ENCODE measurements at places on chromosomes 11 and 22.

DNA sequence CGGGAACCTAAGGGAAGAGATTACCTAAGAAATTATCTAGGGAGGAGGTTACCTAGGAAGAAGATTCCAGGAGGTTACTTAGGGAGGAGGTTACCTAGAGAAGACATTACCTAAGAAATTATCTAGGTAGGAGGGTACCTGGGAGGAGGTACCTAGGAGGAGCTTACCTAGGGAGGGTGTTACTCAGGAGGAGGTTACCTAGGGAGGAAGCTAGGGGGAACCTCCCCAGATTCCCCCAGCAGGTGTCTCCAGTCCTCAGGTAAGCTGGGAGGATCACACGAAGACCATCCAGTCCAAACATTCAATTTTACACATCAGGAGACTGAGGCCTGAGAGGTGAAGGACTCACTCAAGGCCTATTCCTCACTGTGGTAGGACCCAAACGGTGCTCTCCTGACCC, 482.8 kb downstream of the TBC1D22A start:
- DNase-seq = no peak

DNA sequence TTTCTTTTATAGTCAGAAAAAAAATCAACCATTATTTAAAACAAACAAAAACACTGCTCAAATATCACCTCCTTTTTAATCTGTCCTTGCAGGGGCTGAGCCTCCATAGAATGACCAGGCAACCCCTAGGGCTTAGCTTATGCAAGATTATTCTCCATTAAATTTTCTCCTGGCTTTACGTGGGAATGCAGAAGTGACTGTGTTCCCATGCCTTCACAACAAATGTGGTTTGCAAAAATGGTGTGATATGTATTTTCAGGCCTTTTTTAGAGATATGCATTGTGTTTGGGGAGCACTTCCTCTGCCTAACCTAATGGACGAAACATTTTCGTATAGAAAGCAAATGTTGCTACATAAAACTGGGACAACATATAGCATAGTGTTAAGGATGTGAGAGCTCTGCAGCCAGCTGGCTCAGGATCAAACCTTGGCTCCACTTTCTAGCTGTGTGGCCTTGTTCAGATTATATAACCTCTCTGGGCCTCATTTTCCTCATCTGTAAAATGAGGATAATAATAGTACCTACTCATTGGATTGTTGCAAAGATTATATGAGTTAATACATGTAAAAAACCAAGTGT, 82.6 kb downstream of the PARVA start:
- no peak for DNase-seq

DNA sequence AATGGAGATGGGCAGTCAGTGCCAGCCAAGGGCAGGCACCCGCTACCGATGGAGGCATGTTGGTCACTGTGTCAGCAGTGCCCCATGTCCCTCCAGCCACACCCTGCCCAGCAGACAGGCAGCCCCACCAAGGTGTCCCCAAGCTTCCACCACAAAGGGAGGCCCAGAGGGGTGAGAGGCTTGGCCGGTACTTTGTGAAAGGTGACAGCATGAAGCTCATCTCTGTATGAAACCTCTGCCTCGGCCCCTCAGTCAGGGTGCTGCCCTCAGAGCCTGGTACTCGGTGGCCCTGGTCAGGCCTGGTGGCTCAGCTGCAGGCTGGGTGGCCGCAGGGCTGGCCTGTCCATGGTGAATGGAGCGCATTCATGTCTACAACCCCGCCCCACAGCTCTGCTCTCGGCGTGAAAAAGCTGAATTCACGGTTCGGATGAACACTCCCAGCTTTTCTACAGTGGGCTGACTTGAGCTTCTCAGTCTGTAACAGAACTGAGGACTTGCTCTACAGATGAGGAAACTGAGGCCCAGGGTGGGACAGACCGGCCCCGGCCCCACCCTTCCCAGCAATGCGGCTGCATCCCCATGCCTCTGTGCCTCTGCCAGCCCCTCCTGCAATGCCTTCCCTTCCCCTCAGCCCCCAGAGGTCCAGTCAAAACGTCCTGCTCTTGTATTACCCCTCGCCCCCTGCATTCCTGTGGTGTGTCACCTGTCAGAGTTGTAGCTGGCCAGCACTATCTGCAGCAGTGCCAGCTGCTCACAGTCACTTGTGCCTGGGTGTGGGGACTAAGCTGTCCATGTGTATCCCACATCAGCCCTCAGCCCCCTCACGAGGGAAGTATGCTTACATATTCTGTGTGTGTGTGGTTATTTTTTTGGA, 27.7 kb downstream of the RSPH14 start:
- DNase-seq = no peak

DNA sequence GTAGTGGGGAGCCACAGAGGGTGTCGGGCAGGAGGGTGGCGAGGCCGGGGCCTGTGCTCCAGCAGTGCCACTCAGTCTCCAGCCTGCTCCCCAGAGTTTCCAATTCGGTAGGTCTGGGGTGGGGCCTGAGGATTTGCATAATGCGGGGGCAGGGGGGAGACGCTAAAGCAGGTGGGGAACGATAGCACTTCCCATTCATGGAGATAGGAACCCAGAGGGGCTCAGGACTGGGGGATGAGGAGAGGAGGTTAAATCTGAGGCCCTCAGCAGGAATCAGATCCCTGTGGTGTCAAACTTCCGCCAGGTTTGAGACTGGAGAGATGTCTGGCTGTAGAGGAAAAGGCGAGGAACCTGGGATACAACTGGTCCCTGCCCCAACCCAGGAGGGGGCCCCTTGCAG, 29.8 kb downstream of the WNT11 start:
- DNase-seq = no peak

DNA sequence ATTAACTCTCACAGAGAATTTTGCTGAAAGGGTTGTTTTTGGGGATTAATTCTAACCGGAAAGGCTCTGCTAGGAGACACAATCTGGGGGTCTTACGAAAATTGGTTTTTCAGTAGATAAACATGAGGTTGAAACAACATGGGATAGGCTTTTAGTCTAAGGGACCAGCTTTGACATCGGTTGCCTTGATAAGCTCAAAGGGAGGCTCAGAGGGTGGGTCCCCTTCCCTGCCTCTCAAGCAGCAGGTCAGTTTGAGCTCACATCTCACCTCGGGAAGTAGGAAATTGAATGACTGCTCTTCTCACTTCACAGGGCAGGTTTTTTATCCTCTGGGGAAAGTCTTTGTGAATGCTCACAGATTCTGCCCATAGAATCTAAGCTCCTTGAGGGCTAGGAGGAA, 70.2 kb upstream of the KIRREL3 start:
- DNase-seq = no peak

DNA sequence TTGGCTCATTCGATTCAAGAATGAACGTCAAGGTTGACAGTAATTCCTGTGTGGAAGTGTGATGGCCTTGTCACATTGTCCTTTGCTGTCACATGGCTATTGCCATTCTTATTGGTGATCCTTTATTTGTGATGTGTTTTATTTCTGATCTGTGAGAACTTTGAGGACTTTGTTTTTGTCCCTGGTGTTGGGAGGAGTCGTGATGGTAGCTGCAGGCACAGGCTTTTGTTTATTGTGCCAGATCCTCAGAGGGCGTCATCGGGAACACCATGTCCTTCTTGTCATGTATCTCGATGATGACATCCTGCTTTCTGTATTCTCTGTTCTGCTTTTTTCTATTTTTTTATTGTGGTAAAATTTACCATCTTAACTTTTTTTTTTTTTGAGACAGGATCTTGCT, 5.6 kb downstream of the PICK1 start:
- DNase-seq = no peak

DNA sequence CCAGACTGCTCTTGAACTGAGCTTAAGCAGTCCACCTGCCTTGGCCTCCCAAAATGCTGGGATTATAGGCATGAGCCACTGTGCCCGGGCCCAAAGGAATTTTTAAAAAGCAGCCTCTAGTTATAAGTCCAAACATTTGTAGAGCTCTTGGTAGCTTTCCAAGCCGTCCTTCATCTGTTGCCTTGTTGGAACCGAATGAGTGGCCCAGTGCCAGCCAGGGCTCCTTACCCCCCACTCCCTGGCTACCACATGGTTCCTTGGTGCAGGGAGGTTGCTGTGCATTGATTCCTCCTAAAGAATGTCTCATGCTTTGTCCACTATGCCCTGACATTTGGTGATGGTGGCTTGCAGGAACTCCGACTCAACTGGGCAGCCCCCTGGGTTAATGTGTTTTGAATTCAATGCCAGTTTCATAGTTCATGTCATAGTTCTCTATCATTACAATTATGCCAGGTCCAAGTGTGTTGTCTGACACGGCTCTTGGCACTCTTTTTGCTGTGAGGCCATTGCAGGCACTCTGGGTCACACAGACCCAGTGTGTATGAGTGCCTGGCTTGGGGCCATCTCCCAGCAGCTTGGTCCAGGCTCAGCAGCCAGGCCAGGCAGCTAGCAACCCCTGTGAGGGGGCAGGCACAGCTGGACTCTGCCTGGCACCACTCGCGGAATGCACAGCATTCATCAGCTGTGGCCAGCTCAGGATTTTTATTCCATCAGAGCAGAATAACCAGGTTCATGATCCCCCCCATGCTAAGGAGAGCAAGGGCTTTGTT, 13.3 kb upstream of the MICALL1 start:
- no peak for DNase-seq

GRCh38 chr11:75677909-75678308, 9.1 kb upstream of the MAP6 start:
- no peak for DNase-seq

DNA sequence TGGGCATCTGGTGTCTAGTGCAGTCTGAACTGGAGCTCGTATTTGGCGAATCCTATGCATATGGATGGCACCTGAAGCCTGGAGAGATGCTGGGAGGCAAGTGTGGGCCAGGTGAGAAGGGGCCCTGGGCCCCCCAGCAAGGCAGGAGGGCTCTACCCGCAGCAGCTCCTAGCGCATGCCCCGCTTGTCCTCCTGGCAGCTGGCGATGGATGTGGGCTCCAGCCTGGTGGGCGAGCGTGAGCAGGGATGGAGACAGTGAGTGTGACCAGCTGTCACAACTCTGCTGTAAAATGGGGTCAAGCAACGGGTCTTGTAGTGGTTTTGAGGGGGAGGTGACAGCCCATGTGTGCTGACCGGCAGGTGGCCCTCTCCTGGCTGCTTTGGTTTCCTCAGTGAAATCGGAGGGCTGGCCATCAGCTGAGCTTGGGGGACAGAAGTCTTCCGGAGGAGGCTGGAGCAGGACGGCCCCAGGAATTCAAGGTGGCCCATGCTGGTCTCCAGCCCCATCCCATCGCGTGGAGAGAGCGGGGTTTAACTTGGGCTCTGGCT, 12.0 kb downstream of the FRMD8 start:
- DNase-seq = no peak

GRCh38 chr11:66115638-66116301, 45.7 kb downstream of the PACS1 start:
- DNase-seq = no peak

DNA sequence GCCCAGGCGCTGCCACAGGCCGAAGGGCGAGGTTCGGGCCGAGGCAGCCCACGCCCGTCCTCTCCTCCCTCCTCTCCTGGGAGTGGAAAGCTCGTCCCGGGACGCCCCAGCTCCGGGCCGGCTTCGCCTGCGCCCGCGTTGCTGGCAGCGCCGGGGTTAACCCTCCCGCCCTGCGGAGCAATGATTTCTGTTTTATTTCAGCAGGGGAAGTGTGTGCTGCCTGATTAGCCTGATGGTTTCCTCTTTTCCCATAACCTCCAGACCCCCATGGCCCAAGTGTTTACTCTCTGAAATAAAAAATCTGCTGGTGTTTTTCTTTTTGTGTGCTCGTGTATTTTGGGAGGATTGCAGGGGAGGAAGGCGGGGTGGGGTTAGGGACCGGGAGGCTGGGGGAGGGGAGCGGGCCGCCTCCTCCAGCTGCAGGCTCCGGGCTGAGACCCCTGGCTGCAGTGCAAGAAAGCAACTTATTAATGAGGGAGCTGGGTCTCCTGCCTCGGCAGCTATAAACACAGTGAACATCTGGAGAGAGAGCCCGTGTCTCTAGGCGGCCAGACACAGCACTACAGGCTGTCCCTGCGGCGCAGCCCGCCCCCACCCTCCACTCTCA, 38.6 kb downstream of the ETS1 start:
- DNase-seq = no peak

DNA sequence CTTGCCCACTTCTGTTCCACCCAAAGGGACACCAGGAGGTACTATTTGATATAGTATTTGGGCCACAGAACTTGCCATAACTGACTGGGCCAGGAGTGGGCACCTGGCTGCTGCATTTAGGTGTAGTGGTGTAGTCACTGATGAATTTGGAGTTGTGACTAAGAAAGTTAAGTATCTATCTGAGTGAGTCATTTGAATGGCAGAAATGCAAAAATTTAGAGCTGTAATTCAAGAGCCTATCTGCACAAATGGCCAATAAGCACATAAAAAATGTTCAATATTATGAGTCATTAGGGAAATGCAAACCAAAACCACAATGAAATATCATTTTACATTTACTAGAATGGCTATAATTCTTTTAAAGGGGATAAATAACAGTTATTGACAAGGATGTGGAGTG, 14.7 kb downstream of the GLYATL2 start:
- DNase-seq = no peak

DNA sequence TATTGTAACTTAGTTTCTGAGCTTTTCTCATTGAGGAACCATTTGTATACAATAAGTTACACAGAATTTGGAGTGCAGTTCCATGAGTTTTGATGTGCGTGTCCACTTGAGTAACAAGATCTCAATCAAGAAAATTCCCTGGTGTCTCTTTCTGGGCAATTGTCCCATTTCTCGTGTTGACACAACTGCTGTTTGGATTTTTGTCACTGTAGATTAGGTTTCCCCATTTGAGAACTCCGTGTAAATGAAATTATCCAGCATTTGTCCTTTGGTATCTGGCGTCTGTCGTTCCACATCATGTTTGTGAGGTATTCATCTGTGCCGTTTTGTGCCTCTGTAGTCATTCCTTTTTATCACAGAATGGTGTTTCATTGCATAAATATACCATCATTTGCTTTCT, 547.0 kb downstream of the TBC1D22A start:
- no peak for DNase-seq

DNA sequence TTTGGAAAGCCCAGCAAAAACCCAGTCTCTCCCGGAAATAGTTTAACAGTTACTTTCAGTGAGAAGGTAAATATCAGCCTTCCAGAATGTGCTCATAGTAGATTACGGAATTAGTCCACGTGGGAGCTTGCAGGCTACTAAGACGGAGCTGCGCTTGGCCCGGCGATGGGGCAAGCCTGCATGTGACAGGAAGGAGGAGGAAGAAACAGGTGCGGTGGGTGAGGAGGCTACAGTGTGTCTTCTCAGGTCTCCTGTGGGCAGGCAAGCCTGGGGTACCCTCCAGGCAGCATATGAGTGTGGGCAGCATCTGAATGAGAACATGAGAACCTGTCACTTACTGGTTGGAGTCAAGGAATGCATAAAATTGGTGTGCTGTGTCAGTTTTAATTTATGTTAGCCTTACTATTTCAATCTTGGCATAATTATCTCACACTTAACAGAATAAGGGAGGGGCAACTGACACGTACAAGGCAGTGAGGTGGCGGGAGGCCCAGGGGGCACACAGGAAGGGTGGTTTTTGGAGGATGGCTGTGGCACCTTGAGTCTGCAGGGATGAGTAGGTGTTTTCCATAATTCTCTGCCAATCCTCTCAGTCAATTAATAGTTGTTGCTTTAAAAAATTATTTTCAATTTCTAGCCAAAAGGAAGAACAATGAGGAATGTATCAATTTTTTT, 35.7 kb downstream of the CLMP start:
- DNase-seq = no peak

GRCh38 chr11:128941573-128942271, 949 bp downstream of the TP53AIP1 start:
- no peak for DNase-seq

- DNase-seq = no peak
These were observed 28.0 kb downstream of the SWAP70 start for GRCh38 chr11:9691865-9692264.

- DNase-seq = no peak
These were observed 53.3 kb downstream of the TPBGL start for GRCh38 chr11:75293903-75294302.

GRCh38 chr11:113417428-113417827, 29.8 kb downstream of the ANKK1 start:
- DNase-seq = no peak

- DNase-seq = no peak
These were observed 10.8 kb upstream of the TPP1 start for GRCh38 chr11:6629892-6630631.

All from stimulated activated CD8-positive, alpha-beta memory T cell treated with anti-CD3 and anti-CD28 coated beads, Interleukin-4, amount 100 ng/mL, for 4 hours (primary cell).